ENCODE measurements at places on chromosomes 3 and 15.

- DNase-seq, result no peak
Measured at GRCh38 chr3:66270701-66271100, 49.9 kb downstream of the SLC25A26 start.

DNA sequence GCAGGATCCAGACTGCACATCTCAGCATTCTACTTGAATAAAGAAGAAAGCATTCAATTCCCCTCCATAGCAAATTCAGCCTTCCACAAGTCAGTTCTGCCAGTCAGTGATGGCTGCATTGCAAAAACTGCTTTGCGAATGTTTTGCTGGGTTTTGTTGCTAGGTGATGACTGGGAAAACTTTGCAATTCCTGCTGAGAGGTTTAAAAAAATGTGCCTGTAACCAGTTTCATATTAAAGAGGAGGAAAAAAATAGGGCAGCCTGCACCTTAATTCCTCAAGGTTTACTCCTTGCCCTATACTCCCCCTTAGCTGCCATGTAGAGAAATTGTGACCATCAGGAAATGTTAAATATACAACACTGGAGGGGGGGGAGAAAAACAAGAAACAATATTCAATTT lies 225.6 kb upstream of the ATP11B start:
- no peak for DNase-seq

GRCh38 chr3:126305427-126305826 lies 51.8 kb downstream of the KLF15 start:
- DNase-seq, result no peak

GRCh38 chr15:70526221-70526973 lies 237.0 kb downstream of the UACA start:
- DNase-seq, result no peak

DNA sequence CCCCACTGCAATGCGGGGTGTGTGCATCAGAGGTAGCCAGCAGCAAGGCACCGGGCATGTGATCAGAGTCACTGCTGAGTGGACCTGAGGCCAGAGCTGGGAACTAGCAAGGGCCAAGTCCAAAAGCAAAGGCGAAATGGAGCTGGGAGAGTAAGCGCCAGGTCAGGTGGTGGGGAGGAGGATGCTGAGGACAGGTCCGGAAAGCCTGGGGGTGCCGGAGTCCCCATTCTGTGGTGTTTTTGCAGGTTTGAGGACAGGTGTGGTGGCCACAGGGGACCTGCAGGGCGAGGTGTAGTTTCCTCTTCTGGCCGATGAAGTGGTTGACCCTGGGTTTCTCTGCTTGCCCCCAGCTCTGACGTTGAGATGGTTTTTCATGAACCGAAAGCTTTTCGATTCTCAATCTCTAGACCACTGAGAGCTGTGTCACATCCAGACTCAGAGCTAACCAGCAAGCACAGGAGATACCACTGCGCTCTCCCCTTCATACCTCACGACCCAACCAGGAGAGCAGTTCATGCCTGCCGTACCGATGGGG lies 35.0 kb upstream of the HES1 start:
- no peak for DNase-seq

DNA sequence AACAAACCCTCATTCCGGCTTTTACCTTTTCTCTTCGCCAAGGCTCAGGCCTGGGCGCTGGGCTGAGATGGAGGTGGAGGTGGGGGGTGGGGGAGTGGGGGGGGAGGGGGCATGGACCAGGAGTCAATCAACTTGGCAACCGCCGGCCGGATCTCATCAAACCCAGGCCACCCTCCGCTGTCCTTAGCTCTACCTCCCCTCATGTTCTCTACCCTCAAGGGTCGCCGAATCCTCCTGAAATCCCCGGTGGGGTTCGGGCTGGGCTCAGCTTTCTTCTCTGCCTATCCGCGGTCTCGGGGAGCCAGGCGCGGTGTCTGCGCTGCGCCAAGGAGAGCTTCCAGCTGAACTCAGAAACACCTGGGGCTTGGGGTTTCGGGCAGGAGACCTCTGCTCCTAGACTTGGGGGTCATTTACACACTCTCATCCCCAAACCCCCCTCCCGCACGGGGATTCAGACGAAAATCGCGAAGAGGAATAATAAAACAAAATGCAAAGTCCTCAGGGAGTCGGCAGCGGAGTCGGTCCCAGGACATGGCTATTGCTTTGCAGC lies 2.5 kb downstream of the ONECUT1 start:
- DNase-seq, result no peak

DNA sequence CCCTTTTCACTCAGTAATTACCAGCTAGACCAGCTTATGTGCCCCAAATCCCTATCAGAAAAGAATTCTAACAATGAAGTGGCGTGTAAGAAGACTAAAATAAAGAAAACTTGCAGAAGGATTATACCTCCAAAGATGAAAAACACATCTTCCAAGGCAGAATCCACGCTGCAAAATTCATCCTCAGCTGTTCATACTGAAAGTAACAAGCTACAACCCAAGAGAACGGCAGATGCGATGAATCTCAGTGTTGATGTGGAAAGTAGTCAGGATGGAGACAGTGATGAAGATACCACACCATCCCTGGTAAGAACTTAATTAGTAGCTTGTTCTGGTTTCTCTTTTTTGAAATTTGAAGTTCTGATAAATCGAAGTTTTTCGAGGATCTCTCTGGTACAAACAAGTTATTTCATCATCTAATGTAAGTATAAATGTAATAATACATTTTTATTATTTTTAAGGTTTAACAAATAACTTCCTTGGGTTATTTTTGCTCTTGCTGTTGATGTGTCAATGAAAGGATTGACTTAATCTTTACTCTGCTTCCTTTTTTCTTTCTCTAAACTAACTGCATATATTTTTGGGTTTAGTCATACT lies 1.4 kb downstream of the WDR76 start:
- DNase-seq, result no peak

- DNase-seq, result no peak
Measured at GRCh38 chr3:63766261-63766660, 52.8 kb upstream of the C3orf49 start.

DNA sequence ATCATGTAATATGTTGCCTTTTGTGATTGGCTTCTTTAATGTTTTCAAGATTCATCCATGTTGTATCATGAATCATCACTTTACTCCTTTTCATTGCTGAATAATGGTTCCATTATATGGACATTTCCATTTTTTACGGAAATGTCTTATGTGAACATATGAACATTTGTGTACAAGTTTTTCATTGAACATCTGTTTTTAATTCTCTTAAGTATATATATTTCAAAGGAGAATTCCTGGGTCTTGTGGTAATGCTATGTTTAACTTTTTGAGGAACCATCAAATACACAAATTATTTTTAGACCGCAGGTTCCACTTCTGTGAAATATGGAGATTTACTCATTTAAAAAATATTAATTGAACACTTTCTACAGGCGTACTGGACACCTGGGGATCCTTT lies 85.7 kb downstream of the ARIH1 start:
- DNase-seq, result no peak

- no peak for DNase-seq
Measured at GRCh38 chr15:52151353-52151752, 38.8 kb upstream of the BCL2L10 start.

- DNase-seq, result no peak
Measured at GRCh38 chr3:165195241-165195639, 944 bp downstream of the SLITRK3 start.

GRCh38 chr3:50373146-50374051 lies 14.1 kb upstream of the TMEM115 start:
- DNase-seq, result no peak
